ENCODE measurements at places on chromosomes 3 and 15.

DNA sequence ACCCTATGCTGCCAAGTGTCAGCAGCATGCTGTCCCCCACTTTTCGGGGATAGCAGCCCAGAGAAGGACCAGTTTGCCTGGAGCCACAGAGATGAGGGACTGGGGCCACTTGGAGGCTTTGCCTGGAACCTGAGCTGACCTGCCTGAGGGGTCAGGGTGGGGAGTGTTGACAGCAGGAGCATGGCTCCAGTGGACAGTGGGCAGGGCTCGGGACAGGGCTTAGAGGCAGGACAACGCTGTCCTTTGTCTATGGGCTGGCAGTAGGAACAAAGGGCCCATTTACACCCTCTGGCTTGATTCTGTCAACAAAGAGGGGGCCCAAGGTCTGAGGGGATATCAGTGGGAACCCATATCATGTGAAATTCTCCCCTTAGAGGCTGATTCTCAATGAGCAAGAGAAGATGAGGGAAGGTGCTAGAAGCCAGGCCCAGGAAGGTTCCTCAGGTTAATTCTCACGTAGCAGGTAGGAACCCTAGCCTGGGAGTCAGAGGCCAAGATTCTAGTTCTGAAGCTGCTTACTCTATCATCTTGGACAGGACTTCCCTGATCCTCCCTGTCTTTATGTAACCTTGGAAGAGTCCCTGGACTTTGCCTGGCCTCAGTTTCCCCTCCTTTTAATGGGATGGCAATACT is 29.7 kb upstream of the HHATL start:
- no peak for DNase-seq

DNA sequence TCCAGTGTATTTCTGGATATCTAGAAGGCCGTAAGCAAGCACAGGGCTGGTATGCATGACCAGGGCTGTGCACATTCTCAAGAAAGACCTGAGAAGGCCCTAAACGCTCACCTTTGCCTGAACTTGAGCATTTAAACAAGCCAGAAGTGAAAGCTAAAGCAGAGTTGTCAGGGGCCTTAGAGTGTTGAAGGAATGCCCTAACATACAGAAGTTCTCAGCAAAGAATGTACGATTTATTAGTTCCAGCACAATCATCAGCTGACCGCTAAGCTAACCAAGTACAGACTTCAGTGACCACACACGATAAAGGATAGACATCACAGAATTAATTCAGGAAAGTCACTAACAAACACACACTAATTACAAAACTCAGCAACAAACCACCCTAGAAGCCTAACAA is 8.7 kb downstream of the HLTF start:
- no peak for DNase-seq

DNA sequence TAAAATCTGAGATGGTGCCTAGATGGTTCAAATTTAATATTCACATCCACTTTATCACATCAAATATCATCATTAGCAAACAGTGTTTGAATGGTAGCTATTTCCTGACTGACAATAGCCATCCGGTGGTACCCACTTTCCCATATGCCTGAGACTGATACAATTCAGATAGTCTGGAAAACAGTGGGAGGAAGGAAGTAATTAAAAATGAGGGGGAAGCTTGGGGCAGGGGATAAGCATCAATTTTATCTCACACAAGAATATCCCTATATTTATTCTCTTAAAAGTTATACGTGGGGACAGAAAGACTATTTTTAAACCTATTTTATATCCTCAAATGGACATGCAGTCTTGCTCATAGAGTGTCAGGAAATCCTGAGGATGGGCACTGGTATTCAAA is 122.5 kb upstream of the GAP43 start:
- DNase-seq = no peak

DNA sequence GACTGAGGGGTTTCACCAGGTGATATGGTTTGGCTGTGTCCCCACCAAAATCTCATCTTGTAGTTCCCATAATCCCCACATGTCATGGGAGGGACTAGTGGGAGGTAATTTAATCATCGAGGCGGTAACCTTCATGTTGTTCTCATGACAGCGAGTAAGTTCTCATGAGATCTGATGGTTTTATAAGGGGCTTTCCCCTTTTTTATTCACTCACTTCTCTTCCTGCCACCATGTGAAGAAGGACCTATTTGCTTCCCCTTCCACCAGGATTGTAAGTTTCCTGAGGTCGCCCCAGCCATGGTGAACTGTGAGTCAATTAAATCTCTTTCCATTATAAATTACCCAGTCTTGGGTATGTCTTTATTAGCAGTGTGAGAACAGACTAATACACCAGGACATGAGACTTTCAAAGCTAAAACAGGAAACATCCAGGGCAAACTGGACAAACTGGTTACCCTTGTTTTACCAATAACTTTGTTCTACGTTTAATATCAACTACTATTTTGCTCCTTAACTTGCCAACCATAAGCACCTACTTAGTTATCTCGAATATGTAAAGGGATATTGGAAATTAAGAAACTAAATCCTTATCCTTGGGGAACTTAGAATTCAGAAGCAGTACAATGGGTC is 98.2 kb downstream of the MYH15 start:
- no peak for DNase-seq

All from GOT3 (cell line).